ENCODE measurements at places on chromosomes 7 and 10.

GRCh38 chr10:19713159-19713558 is 103.1 kb upstream of the PLXDC2 start:
- DNase-seq: no peak

DNA sequence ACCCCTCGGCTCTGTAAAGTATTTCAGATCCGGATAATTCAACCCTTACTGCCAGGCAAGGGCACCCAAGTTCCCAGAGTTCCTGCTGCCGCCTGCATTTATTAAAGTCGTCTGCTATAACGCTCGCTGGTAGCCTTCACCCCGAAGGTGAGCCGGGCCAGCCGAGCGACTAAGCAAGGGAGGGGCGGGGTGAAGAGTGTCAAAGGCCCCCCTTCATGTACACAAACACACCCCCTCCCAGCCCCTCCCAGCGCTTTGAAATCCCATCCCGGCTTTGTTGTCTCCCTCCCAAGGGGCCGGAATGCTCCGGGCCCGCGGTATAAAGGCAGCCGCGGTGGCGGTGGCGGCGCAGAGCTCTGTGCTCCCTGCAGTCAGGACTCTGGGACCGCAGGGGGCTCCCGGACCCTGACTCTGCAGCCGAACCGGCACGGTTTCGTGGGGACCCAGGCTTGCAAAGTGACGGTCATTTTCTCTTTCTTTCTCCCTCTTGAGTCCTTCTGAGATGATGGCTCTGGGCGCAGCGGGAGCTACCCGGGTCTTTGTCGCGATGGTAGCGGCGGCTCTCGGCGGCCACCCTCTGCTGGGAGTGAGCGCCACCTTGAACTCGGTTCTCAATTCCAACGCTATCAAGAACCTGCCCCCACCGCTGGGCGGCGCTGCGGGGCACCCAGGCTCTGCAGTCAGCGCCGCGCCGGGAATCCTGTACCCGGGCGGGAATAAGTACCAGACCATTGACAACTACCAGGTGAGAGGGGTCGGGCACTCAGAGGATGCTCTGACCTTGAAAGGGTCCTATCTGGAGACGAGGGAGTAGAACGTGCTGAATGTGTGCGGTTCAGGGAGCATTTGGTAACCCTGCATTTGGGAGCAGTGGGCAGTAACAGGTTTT is at the start of gene DKK1:
Gene DKK1 (plus strand): TSS at position 349 of the 889 bp plus-strand sequence. CDS start 154 bp downstream, at position 503.
- DNase-seq: no peak

GRCh38 chr7:117955046-117955445 is 81.8 kb upstream of the CTTNBP2 start:
- no peak for DNase-seq

DNA sequence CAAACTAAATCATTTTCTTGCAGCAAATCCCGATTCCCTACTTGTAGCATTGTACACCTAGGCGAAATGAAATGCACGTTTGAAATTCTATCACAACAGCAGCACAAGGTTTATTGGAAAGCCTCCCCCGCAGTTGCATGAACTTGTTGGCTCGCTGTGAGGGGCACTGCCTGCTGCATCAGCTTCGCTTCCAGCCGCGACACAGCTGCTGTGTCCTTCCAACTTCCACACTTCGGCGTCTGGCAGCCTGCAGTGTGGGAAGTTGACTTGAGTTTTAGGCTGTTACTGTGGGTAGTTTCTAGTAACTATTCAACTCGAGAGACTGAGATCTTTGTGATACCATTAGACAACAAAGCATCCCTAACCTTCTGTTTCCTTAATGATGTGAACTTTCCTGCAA is 315.8 kb upstream of the TPK1 start:
- DNase-seq: no peak

DNA sequence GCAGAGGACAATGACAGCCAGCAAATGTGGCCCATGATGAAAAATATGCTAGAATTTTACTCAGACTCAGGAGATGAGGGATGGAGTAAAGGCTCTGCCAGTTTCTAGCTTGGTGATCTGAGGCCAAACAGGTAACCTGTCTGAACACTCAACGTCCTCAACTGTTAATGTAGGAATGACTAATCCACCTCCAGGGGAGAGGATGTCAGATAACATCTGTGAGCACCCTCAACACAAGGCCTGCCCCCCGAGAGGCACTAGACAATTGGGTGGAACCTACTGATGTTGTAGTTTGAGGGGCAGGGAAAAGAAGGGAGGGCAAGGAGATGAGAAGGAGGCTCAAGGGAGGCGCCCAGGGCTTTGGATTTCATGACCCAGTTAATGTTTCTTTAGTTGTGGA is 445.1 kb downstream of the PLXNA4 start:
- DNase-seq: no peak

Measured in caudate nucleus (tissue), 63 donors.